A549 treated with GW870086 at 1 μM for 4 hours (cell line): ENCODE measurements at places on chromosomes 2 and 18. TPM values are rescaled to one million over a fixed set of nuclear protein-coding genes. Genes with fewer than 3 reads are reported as not detected.

The LOXHD1 gene
- total RNA-seq: not detected in 5 replicates

The GRHL1 gene
- 0.65 to 1.4 TPM (median 0.85 TPM) in 5 replicates for total RNA-seq

The GPC1 gene
- 159 to 236 TPM (median 226 TPM) in 5 replicates for total RNA-seq

The FABP1 gene
- total RNA-seq: not detected in 5 replicates

The TLX2 gene
- total RNA-seq: 0.19 to 0.36 TPM (median 0.28 TPM) in 5 replicates

The ANKRD29 gene
- total RNA-seq: 10.6 to 17.8 TPM (median 16.6 TPM) in 5 replicates

The GAREM1 gene
- total RNA-seq: 4.9 to 6.9 TPM (median 6.1 TPM) in 5 replicates
